ENCODE measurements at places on chromosomes 3 and 15.

DNA sequence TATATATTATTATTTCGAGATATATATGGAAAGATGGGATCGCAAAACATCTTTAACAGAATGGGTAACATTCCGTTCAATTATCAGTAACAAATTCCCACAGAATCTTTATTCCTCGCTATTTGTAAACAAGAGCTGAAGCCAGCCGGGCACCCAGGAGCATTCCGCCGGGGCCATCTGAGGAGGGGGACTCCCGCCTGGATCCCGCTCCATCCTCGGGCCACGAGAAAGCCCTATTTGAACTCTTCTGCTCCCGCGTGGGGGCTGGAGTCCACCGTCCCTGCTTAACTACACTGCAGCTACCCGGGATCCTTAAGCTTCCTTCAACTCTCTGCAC, 687 bp downstream of the GPR176 start:
- no peak for DNase-seq

GRCh38 chr15:47603026-47603425, 114.3 kb upstream of the SEMA6D start:
- DNase-seq: no peak

GRCh38 chr15:42138411-42138810, 18.0 kb downstream of the PLA2G4F start:
- DNase-seq: no peak

GRCh38 chr15:76057332-76058000, 2.3 kb upstream of the TMEM266 start:
- peak; percentile 78 for DNase-seq

All from RPMI8226 (cell line).